Right cardiac atrium (tissue), 5 donors: ENCODE measurements at places on chromosomes 5 and 9.

DNA sequence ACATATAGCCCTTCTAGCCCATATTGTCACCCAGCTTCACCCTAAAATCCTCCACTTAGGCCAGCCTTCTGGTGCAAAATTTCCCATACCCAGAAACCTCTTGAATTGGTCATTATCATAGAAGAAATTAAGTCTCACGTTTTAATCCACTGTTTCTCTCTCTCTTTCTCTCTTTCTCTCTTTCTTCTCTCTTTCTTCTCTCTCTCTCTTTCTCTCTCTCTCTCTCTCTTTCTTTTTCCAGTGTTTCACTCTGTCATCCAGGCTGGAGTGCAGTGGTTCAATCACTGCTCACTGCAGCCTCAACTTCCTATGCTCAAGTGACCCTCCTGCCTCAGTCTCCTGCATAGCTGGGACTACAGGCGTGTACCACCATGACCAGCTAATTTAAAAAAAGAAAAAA lies 363.4 kb downstream of the TMEM167A start:
- no peak for DNase-seq

DNA sequence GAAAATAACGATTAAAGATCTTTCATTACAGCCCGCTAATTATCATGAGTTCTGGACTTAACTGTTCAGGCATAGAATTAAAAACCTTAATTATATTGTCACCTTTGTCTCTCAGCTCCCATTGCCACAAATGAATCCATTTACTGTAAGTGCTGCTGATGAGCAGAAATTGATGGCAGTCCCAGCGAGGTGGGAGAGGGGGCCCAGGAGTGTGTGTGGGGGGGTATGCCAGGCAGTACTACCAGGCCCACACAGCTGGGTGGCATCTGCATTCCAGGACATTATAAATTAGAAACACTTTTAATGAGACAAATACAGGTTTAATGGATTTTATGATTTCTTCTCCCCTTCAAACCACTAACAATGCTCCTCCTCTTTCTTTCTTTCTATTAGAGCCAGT lies 196.0 kb downstream of the MELK start:
- no peak for DNase-seq

- DNase-seq: no peak
Measured at GRCh38 chr9:69549310-69550202, 122.6 kb downstream of the APBA1 start.

DNA sequence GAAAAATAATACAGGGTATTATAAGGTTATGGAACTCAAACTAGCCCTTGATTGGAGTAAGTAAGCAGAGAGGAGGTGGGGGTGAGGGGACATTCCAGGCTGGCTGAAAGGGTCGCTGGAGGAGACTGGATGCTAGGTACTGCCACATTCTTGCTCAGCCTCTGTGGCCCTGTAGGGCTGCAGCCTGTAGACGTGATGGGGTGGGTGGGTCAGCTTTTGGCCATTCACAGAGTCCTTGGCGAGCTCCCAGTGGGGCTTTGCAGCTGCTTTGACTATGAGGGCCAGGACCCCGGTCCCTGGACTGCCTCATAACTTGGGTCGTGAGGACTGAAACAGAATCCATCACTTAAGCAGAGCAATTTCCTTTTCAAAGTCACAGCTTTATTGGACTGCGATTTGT lies 4.2 kb upstream of the GDNF start:
- no peak for DNase-seq

- DNase-seq: peak; percentile 87
Measured at GRCh38 chr9:121686930-121687541, 35.6 kb downstream of the DAB2IP start.

DNA sequence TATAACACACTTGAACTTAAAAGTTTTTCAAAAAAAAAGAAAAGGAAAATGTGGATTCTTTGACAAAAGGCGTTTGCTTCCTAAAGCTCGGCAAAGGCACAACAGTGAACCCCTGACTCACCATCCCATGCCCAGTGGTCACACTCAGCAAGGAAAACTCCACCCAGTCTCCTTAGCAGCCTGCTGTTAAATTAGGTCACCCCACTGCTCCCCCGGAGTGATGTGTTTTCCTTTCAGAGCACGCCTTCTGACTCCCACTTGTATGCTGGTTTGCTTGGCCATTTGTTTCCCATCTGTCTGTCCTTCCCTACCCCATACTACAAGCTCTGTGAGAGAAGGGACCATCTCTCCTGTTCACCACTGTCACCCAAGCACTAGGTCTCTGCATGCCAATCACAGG lies 23.8 kb downstream of the RETREG1 start:
- no peak for DNase-seq

GRCh38 chr5:10734037-10734709 lies 26.9 kb downstream of the DAP start:
- no peak for DNase-seq

DNA sequence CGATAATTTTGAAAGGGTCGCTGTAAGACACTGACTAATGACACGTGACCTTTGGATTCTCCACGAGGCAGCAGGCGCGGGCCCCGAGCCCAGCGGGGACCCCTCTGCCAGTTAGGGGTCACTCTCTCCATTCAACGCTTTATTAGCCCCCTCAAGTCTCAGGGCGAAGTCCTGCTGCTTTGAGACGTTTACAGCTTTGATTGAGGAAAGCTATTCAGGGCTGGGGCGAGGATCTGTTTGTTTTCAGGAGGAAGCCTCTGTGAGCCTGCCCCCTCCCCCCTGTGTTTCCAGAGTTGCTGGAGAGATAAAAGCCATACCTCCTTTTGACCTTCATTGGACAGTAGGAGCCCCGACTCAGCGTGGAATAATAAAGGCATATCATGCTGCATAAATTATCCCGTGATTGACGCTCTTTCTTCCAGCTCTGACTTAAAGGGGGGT lies 31.4 kb upstream of the MSX2 start:
- no peak for DNase-seq

DNA sequence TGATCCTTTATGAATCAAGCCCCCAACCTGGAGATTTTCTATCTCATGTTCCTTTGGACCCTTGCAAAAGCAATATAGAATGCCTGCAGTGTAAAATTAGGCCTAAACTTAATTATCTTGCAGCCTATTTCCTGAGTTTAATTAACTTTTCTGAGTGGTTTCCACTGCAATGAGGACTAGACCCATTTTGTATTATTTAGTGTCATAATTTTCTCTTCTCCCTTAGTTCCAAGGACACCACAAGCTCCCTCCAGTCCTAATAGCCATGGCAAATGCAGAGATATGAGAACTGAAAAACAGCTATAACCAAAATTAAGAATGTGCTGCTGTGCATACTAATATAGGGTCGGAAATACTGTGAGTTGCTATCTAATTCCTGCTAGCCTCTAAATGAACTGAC lies 90.9 kb upstream of the GRAMD2B start:
- no peak for DNase-seq

GRCh38 chr5:17229313-17229712 lies 11.9 kb downstream of the BASP1 start:
- no peak for DNase-seq

DNA sequence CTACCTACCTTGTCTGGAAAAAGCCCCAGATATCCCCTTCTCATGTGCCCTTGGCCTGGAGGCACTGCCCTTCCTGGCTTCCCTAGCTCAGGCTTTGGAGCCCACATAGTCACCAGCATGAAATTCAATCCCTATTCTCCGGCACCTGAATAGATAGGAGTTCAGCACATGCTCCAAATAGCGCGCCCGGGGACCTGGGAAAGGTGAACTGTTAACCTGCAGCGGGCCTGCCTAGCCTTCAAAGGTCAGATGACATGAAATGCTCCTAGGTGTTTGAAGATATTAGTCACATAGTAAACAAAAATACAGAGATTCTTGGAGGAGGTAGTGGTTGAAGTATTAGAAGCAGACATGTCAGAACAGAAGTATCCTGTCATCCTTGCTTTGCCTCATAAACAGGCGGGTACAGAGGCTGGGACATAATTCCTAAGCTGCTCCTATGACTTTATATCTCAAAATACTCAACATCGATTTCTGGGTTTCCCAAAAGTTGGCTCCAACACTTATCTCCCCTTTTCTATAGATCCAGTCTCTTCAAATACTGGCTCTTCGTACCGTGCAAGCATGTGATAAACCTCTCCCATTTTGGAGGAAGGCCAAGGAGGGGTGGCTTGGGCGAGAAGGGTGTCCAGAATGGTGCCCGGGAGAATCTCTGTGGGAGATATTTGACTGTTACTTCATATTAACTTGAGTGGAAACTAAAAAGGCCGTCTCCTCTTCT lies 88.0 kb upstream of the ANKH start:
- no peak for DNase-seq

GRCh38 chr9:22401671-22402070 lies 45.0 kb upstream of the DMRTA1 start:
- DNase-seq: no peak

DNA sequence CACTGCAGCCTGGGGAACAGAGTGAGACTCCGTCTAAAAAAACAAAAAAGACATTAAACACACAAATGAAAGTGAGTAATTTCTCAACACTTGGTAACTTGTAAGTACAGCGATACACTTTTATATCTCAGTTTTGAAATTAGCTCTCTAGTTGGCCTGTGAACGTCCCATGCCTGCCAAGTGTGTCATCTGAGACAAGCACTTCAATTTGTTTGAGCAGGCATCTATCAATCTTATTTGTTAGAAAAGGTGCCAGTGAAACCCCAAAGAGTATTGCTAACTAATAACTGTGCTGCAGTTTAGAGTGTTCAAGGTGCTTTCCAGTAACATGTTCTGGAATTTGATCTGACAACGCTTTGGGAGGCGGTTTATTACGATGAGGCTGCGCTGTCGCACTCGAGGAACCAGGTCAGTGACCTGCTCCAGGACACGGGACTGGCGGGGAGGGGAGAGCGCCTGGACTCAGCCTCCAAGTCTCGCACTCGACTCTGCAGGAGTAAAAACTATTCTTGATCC lies 1.1 kb upstream of the SPIN1 start:
- DNase-seq: peak; percentile 37

- no peak for DNase-seq
Measured at GRCh38 chr9:82406456-82407085, 418.0 kb downstream of the SPATA31D1 start.

DNA sequence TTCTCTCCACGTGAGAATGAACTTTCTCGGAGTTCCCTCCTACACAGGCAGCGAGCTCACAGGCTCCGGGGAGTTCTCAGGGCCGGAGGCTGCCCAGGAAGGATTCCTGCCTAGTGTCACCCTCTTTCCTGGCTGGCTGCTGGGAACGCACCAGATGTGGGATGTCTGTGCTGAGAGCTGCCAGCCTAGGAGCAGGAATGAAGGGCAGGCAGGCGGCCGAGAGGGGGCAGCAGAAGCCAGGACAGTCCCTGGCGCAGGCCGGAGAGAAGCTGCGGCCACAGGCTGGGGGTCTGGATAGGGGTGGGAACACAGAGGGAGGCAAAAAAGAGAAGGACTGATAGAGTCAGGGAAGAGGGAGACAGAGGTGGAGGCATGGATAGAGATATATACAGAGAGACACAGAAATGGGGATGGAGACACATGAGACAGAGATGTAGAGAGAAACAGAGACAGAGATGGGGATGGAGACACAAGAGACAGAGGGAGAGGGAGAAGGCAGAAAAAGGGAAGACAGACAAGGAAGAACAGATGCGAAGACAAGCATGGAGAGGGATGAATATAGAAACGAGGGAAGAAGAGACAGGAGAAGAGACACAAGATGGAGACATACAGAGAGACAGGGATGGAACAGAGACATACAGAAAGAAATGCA lies 25.3 kb upstream of the ENHO start:
- peak; percentile 95 for DNase-seq

- no peak for DNase-seq
Measured at GRCh38 chr5:96870094-96871026, 5.9 kb upstream of the ERAP2 start.

- no peak for DNase-seq
Measured at GRCh38 chr5:177356746-177357145, 978 bp upstream of the RGS14 start.

- DNase-seq: no peak
Measured at GRCh38 chr9:93958819-93959682, 3.9 kb upstream of the BARX1 start.

- DNase-seq: no peak
Measured at GRCh38 chr9:113148781-113149510, 1.9 kb upstream of the SLC31A2 start.

- no peak for DNase-seq
Measured at GRCh38 chr9:132717326-132717945, 47.2 kb downstream of the GTF3C4 start.

GRCh38 chr9:86459191-86459590 lies 105.0 kb upstream of the TUT7 start:
- no peak for DNase-seq

DNA sequence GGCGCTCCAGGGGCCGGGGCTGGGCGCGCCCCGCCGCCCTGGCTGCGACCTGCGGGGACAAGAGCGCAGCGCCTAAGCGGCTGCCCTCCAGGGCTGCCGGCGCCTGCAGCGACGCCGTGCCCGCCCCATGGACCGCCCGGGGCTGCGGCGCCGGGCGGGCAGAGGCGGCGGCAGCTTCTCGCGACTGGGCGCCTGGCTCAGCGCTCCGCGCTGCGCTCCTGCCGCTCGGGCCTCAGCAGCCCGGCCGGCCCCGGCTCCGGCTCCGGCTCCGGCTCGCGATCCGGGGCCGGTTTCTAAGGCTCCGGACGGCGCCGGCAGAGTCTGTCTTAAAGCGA lies at the start of gene PITX1:
Gene PITX1 (minus strand): TSS at position 328 of the 335 bp plus-strand sequence. CDS start 347 bp downstream, outside the sequence.
- no peak for DNase-seq

DNA sequence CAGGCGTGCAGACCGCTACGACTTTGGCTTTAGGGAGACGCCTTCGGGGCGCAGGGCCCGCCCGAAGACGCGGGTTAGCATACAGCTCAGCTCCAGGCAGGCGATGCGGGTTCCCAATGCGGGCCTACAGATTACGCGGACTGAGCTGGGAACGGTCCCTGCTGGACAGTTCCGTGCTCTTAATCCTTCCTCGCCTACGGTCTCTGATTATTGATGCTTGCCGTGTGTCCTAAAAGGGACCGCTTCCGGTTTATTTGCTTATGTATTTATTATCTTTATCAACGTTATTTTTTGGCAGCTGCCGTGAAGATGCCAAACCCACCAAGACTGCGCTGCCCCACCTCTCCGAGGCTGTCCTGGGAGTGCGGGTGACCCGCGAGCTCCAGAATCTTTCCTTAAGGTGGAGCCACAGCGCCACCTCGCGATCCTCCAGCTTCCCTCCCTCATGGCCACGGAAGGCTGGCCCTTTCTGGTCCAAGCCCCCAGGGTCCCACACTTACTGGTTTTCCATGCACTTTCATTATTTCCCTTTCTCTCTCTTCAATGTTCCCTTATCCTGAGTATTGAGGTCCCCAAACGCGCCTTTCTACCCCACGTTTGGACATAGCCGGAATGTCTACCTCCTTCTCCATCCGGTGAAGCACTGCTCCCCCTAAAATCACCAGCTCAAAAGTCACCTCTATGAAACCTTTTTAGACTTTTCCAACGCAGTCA lies 7.0 kb upstream of the EBF1 start:
- DNase-seq: peak; percentile 89

- DNase-seq: no peak
Measured at GRCh38 chr5:55191165-55191564, 18.2 kb upstream of the CDC20B start.

DNA sequence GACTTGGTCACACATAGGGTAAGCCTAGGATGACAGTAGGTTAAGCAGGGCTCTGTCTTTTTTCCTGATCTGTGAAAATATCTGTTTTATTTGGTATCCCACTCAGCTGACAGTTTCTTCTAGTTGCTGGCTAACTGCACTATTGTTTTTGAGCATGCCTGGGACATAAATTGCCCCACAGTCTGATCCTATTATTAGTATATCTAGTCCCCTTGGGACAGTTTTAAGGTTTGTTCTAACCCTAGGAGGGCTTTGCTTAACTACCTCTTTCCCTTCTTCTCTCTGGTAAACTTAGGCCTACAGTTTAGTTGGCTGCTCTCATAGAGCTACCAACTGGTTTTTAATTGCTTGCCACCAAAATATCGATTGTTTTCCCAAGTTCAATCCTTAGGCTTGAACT lies 446.6 kb downstream of the ARHGEF28 start:
- DNase-seq: no peak

- peak; percentile 23 for DNase-seq
Measured at GRCh38 chr5:150510460-150511263, 2.7 kb downstream of the NDST1 start.
